ENCODE measurements at places on chromosomes 3 and 15.

- DNase-seq: no peak
Measured at GRCh38 chr3:171854649-171855305, 11.6 kb downstream of the TMEM212 start.

- no peak for DNase-seq
Measured at GRCh38 chr3:117692416-117692995, 982.9 kb downstream of the TUSC7 start.

DNA sequence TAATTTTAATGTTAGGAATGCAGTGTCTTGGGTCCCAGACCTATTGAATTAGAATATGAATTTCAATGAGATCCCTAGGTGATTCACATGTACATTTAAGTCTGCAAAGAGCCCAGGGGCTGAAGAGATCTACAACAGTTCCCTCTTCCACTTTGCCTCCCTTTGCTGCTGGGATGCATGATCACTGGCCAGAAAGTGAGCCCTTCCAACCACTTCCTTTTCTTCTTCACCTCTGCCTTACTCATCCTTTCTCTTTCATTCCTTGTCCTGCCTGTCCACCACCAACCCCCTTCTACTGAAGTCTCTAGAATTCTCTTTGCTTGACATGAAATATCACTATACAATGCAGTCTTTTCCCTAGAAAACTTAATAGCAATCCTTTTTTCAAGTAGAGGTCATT lies 222.4 kb upstream of the LRIG1 start:
- DNase-seq: no peak

- no peak for DNase-seq
Measured at GRCh38 chr15:69032031-69032430, 17.5 kb downstream of the NOX5 start.

DNA sequence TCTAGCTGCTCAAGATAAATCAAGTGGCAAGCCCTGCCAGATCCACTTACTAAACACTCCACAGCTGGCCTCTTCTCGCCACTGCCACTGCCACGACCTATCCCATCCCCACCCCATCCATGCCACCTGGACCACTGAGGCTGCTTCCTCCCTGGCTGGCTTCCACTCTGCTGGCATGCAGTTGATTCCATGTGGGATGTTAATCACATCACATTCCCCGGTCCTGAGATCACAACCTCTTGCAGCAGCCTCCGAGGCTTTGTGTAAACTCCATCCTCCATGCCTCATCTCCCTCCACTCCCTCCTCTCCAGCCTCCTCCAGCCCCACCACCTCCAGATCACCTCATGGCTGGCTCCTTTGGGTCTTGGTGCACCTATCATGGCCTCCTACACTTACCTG lies 7.7 kb downstream of the NCKIPSD start:
- peak; percentile 14 for DNase-seq

- DNase-seq: no peak
Measured at GRCh38 chr3:135792174-135792573, 173.4 kb upstream of the PPP2R3A start.

GRCh38 chr15:100205549-100206295 lies 136.1 kb downstream of the ADAMTS17 start:
- DNase-seq: no peak

- DNase-seq: no peak
Measured at GRCh38 chr15:74168711-74169126, 4.8 kb upstream of the ISLR start.

DNA sequence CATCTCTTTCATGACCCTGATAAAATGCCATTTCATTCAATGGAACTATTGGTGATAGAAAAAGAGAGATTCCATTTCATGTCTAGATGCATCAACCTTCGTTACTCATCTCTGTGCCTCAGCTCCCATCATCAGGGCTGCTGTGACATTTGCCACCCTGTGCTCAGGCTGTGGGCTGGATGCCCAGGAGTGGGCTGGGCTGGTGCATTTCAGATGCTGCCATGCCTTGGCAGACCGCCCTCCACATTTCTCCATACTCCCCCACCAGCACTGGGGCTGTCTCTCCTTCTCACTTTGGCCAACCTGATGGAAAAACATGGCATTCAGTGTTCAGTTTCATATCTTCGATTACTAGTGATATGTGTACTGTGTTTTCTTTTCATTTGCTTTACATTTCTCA lies 59.1 kb downstream of the DNASE1L3 start:
- no peak for DNase-seq

GRCh38 chr3:110311541-110311940 lies 760.1 kb upstream of the NECTIN3 start:
- no peak for DNase-seq
